WTC11 (cell line): ENCODE measurements at places on chromosomes 16 and 17. TPM values are rescaled to one million over a fixed set of nuclear protein-coding genes. Genes with fewer than 3 reads are reported as not detected.

- H3K27me3 ChIP-seq: no peaks in the 10 kb centered on the region
- no peak overlapping the region for H3K4me3 ChIP-seq
- no peaks in the 10 kb centered on the region for H3K4me1 ChIP-seq
- no peak overlapping the region for H3K27ac ChIP-seq
Observed at GRCh38 chr17:20935740-20936139, 107.1 kb downstream of the USP22 start.

DNA sequence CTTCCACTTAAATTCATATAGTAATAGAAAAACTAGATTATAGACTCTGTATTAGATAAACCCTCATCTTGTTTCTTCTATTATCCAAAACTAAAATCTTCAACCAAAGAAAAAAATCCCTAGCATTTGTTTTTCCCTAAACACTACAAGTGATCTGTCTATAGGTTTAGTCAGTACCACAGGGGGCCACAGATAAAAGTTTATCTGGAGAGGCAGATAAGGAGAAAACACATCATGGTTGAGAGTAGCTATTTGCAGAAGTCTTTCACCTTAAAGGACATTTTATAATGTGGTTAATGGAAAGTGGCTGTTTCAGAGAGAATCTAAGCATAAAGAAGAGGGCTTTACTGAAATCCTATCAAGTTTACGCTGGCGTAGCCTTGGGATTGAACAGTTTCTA lies 160.1 kb downstream of the CDK5R1 start:
- H3K27ac ChIP-seq: no peak overlapping the region
- DNase-seq: no peak
- no peaks in the 10 kb centered on the region for H3K4me1 ChIP-seq
- peaks cover 30% of the 10 kb centered on the region for H3K36me3 ChIP-seq
- H3K27me3 ChIP-seq: no peaks in the 10 kb centered on the region

FAM20A gene
- total RNA-seq: 1.3 to 5.8 TPM (median 2.0 TPM) in 3 replicates

KCNJ2 gene
- total RNA-seq: 1.1 to 1.6 TPM (median 1.3 TPM) in 3 replicates

PIK3R6 gene
- total RNA-seq: 0.15 to 0.23 TPM (median 0.21 TPM) in 3 replicates

KRTAP9-4 gene
- not detected in 3 replicates for total RNA-seq

CNOT1 gene
- total RNA-seq: 278 to 314 TPM (median 283 TPM) in 3 replicates

ASGR2 gene
- 0.13 to 0.30 TPM (median 0.14 TPM) in 3 replicates for total RNA-seq
